ENCODE measurements at places on chromosomes 5 and 9.

DNA sequence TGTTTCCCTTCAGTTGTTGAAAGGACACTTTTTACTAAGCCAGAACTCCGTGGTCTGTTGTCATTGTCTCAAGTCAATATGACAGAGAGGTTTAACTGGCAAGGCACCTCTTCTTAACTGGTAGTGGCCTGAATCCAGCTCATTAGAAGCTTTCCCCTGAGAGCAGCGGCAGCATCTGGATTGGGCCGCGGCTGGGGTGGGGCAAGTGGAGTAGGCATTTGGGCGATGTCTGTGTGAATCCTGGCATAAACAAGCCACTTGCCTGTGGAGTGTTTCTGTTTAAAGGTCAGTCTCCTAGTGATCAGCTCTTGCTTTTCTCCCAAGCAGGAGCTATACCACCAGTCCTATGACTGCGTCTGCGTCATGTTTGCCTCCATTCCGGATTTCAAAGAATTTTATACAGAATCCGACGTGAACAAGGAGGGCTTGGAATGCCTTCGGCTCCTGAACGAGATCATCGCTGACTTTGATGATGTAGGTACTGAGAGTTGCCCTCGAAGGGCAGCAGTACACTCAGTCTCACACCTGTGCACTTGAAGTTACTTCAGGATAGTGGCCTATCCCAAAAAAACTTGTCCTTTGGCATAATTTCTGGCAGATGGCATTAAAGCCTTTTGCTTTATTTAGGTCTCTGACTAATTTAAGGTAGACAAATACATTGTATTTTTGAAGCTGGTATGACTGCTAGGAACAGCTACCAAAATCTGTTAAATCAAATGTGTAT, 48.9 kb downstream of the CFAP90 start:
- DNase-seq: no peak

DNA sequence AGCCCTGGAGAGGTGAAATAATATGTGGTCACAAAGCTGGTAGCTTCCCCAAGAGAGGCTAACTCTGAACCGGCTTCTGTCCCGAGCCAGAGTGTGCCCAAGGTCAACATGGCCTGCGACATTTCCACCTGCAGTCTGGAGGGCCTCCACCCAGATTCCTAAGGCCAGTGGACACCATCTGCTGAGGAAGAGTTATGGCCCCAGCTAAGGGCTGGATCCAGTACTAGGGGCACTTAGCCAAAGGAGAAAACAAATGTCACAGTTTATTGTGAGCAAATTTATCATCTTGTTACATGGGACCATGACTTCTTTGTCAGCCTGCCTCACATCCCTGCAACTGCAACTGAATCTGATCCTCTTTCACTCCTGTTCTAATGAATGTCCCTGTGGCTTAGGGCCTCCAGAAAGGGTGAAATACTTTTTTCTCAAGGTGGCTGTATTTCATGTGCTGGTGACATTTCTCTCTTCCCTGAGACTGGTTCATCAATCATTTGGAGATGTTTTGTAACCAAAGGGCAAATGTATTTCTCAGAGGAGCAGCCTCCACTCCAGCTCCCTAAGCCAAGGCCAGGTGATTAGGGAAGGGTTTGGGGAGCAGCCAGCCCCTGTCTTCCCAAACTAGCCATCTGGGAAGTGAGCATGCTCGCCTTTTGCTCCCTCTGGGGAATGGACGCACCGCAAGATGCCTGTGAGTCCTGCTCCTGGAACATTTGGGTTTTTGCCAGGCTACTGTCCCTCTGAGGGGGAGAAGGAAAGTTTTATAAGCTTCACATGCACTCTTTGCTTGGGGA, 148.3 kb downstream of the CMYA5 start:
- no peak for DNase-seq

DNA sequence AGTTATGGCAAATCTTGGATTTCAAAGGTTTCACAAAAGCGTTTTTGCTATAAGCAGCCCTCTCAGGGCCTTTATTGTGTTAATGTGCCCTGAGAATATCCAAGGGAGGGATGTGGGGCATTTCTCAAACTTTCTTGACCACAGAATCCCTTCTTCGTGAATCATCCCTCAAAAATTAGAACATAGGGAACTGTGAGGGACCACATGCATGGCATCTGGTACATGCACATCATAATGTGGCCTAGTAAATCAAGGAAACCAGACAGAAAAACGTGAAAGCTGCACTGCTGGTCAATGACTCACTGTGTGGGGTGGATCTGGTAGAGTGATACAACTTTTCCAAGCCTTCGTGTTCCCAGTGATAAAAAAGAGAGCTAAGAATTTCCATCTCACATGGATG, 22.4 kb downstream of the DDX31 start:
- DNase-seq: peak; percentile 100

DNA sequence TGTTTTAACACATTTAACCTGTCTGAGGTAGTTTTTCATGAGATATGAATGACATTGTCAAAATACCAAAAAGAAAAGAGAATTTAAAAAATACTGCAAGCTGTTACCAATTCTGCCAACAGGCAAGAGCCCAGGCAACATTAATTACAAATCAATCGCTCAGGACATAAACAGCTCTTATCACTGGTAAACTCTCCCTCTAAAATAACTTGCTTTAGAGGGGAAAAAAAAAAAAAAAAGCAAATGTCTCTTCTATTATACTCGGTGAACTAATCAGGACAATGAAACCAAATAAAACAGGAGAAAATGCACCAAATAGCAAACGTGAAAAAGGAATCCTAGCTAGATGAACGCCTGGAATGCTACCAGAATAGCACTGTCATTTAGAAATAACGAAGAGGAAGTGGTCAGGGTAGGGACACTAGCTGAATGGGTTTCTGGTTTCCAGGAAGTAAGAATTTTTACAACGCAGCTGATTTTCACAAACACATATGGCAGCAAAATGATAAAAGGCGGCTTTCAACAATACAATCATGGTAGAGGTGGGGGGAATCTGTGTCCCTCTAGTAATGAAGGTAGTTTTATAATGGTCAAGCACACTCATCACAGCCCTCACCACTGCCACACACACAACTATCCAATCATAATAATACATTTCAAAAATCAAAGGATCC, 94.9 kb downstream of the DENND1A start:
- DNase-seq: peak; percentile 25

DNA sequence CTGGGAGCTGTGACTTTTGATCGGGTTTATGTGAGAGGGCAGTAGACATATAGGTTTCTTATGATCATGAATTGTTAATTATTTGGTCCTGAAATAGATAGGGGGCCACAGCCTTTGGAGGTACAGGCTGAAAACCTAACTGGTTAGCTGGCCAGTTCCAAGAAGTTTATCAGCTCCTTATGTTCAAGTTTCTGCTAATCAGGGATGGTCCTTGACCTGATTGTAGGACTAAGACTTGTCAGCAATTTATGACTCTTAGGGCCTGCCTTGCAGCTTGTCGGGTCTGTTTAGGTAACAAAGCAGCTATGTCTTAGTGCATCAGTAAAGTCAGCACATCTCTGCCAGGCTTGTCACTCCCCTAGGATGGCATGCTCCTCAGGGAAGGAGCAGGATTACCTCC, 151.8 kb upstream of the RUSC2 start:
- DNase-seq: no peak

GRCh38 chr5:57133574-57133973, 40.3 kb upstream of the GPBP1 start:
- DNase-seq: no peak

- DNase-seq: no peak
These were observed 91.4 kb downstream of the ADAMTS16 start for GRCh38 chr5:5231576-5231975.

GRCh38 chr9:112233769-112234168, 58.7 kb upstream of the SUSD1 start:
- peak; percentile 97 for DNase-seq

- no peak for DNase-seq
These were observed 67.8 kb downstream of the PSD2 start for GRCh38 chr5:139863361-139863760.

DNA sequence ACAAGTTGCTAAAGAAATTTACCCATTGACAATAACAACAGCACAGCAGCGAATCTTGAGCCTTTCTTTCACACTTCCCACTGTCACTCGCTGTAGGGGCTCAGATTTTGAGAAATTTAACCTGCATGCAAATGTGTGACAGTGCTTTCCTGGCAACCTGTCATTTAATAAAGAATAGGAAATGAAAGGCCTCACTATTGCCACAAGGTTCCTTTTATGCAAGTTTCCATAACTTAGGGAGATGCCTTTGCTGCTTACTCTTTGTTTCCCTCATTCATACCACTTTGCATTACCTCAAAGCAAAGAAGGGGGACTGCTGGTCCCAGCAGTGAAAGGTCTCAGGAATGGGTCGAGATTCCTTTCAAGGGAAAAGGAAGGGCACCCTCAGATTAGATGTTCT, 49.5 kb downstream of the PTCD2 start:
- DNase-seq: no peak

- DNase-seq: peak; percentile 66
These were observed 55.3 kb downstream of the ERAP1 start for GRCh38 chr5:96752341-96753016.

- no peak for DNase-seq
These were observed 133.3 kb upstream of the HAND1 start for GRCh38 chr5:154611341-154611767.

DNA sequence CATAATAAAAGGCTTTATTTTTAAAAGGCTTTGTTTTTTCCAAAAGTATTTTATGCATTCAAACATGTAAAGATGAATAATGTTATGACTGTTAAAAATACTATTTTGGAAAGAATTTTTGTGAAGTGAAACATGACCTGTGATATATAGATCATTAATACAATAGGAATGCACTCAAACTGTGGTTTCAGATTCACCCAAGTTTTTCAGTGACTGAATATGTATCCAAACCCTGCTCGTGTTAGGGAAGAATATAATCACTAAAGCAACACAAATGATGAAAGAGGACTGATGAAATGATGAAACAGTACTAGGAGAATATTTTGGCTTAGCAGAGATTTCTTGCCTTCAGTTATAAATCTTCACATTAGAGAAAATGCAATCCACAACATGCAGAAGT, 278.0 kb downstream of the ADAMTS6 start:
- peak; percentile 85 for DNase-seq

- peak; percentile 40 for DNase-seq
These were observed 63.1 kb upstream of the NREP start for GRCh38 chr5:111820072-111820471.

- peak; percentile 23 for DNase-seq
These were observed 209.4 kb downstream of the DTWD2 start for GRCh38 chr5:118778941-118779340.

GRCh38 chr5:172123269-172123692, 64.7 kb downstream of the STK10 start:
- peak; percentile 63 for DNase-seq

DNA sequence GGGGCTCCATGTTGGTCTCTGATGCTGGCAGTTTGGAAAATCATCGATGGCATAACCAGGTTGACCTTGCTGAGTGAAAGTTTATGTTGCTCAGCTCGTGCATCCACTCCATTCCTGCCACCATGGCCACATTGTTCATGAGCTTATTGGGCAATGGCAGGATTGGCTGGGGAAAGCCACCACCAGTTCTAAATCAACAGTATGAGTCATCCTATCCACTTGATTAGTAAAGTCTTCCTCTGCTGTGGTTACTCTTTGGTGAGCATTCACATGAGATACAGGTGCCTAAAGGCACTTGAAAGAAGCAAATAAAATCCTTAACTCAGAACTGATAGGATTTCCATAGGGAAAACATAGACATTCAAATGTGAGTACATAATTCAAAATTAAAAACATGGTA, 131.8 kb upstream of the FBN2 start:
- peak; percentile 49 for DNase-seq

GRCh38 chr9:134293611-134294152, 32.6 kb upstream of the RXRA start:
- DNase-seq: no peak

- DNase-seq: no peak
These were observed 128.8 kb downstream of the GPBP1 start for GRCh38 chr5:57302643-57303042.

DNA sequence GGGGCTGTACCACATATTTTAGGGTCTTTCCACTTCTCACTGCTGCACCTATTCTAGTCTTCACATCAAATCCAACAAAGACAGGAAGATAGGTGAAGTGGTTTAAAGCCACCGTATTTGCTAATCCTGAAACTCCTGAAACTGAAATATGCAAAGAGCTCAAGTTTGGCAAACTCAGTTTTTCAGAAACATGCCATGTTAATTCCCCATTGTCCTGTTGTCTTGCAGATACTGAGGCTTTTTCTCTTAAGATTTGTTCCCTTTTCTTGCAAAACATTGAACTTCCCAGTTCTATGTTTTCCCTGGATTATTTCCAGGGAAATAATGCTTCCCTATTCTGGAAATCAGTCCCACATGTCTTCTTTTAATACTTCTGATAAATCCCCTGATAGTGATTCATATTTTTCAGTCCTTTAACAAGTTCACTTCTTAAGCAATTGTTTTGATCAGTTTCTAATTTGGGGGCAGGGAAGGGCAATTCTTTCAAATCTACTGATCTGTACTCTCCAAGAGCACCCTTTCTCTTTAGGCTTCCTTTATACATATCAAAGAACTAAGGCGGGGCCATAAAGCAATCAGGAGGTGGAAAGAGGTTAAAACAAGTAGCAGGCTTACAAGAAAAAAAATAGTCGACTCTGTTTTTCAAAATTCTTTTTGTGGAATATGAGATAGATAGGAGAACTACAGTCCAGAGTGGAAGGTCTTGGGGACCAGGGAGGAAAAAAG, 648.5 kb downstream of the BNC2 start:
- DNase-seq: no peak

DNA sequence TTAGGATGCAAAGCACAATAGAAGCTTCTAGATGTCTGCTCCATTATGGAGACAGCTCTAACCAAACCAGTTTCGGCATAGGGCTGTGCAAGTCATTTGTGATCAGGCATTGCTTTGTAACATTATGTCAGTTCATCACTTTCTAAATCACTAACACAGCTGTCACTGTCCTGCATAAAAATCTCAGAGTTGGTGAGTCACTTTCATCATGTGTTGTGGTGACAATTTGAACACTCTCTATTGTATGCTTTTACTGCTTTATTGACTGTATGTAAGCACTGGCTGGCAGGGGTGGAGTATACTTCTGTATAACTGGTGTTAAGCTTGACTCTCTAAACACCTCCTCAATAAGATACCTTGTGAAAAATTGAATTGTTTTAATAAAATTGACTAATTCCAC, 77.9 kb downstream of the SLCO4C1 start:
- no peak for DNase-seq

DNA sequence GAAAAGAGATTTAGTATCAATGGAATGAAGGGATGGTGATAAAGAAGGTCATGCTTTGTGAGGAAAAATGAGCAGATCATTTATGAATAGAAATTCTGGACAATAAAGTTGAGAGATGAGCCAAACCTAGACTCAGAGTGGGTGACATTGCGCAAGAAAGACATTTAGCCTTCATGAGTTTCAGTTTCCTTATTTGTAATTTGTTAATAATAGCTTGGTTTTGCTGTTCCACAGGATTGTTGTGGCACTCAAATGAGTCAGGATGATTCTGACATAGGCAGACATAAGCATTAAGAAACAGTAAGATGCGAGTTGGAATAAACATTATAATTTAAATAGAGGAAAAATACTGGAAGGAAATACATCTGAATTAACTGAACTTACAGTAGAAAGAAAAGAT, 34.8 kb downstream of the ITGA2 start:
- DNase-seq: peak; percentile 89

DNA sequence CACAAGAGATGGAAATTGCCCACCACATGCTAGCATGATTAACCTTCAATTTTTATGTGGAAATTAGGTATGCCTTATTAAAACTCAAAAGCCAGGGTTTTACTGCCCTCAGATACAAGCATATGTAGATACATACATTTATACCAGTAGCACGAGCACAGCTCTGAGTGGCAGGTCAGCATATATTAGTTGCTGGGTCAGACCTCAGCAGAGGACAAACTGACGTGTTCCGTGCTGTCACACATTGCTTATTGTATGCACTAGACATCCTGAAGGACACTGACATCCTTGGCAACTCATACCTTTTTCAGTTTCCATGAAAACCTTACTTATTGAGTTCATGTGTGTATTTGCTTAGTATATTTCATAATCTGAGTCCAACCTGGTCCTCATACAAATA, 307.7 kb downstream of the TLE1 start:
- DNase-seq: no peak
